Liver (tissue), 10 donors: ENCODE measurements at places on chromosomes 1 and 21.

DNA sequence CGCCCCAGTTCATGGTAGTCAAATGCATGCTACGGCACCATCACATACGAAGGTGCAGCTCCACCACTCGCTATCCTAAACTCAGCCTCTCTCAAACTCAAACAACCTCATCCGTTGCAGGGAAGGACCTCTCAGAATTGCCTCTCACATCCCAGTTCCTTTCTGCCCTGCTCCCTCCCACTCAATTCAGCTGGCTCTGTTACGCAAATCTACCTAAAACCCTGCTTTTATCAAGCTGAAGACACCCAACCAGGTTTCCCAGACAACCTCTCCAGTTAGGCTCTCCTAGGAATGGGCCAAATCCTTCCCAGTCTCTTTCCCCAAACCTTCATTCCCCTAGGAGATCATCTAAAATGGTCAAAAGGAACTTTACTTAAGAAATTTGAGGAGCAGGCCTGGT is 62.9 kb downstream of the CLSTN1 start:
- no peak for DNase-seq

GRCh38 chr1:160576884-160577283 is 2.4 kb downstream of the CD84 start:
- DNase-seq = no peak

- DNase-seq = no peak
These were observed 53.9 kb downstream of the EDN2 start for GRCh38 chr1:41430582-41430981.

- DNase-seq = no peak
These were observed 175.5 kb downstream of the HUNK start for GRCh38 chr21:32048353-32048752.

GRCh38 chr1:172719066-172719627 is 60.2 kb downstream of the FASLG start:
- DNase-seq = no peak

- no peak for DNase-seq
These were observed 4.9 kb downstream of the DNTTIP2 start for GRCh38 chr1:93874025-93874651.
